ENCODE measurements at places on chromosomes 7 and 10. TPM values are rescaled to one million over a fixed set of nuclear protein-coding genes. Genes with fewer than 3 reads are reported as not detected.

LRIT1 gene
- not detected for total RNA-seq

PRLHR gene
- total RNA-seq, result not detected

TFEC gene
- 1.3 TPM for total RNA-seq

NPC1L1 gene
- total RNA-seq, result not detected

DOCK4 gene
- 57.1 TPM for total RNA-seq

GPR37 gene
- total RNA-seq, result 0.87 TPM

CPA4 gene
- total RNA-seq, result under 0.01 TPM

PAOX gene
- 4.4 TPM for total RNA-seq

GRCh38 chr7:11642841-11643240 is 189.2 kb downstream of the THSD7A start:
- no peak for DNase-seq

GRCh38 chr7:76513817-76514799 is 3.8 kb downstream of the UPK3B start:
- DNase-seq, result no peak

DNA sequence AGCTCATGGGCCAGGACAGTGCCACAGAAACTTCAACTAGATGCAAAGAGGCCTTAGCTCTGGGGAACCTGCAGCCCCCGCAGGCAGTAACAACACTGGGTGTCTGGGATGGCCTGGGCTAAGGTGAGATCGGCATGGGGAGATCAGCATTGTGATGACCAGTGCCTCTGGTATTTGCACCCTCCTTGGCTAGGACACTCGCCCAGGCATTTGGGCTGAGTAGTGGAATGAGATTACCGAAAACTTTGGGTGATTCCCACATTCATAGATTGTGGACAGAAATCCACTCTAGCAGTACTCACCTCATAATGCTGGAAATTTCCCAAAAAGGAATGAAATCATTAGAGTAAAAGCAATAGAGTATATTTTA is 70.6 kb upstream of the ZMIZ2 start:
- no peak for DNase-seq

DNA sequence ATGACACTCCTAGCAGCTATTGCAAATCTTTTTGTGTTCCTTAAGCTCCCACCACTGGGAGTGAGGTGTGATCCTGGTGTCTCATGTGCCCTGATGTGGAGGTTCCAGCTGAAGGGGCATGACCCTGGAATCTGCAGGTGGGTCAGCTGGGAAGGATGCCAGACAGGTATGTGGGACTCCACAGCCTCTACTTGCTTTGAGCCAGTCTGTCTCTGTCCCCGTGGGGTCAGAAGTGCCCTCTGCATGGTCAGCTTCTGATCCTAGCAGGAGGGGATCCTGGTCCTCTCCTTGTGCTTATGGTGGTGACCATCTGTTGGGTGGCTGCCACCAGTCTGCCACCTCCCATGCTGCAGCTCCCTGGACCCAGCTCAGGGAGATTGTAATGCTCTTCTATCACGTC is 51.1 kb upstream of the COMTD1 start:
- DNase-seq, result no peak

DNA sequence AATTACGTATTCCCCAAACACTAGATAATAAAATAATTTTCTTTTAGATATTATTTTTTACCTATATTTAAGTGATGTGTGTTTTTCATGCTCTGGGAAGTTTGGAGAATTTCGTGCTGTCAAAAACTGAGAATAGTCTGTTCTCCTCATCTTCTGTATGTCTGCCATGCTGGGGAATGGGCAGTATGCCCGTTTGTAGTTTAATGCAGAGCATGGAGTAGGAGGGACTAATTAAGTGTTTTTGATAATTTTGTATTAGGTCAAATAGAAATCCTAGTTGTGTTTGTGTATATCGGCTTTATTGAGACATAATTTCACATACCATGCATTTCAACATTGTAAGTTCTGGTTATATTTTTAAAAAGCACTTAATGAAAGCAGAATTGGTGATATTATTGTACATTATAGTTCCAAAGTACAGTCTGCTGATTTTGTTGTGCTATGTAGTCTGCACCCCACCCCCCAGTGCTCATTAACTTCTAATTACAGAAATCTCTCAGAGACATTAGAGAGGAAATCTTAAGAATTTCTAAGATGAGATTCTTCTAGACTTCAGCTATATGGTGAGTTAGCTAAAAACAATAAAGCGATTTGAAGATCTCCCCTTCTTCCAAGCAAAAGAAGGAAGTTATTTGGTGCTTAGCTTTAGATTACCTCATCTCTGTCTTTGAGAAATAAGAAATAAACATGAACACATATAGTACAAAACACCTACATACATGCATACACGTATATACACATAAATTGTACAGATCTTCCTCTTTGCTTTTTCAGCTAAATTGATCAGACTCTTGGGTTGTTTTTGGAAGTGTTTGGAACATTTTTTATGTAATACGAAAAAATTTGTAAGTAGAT is 22.2 kb downstream of the ZRANB1 start:
- no peak for DNase-seq

- no peak for DNase-seq
These were observed 647.5 kb downstream of the SORCS3 start for GRCh38 chr10:105288613-105289012.

DNA sequence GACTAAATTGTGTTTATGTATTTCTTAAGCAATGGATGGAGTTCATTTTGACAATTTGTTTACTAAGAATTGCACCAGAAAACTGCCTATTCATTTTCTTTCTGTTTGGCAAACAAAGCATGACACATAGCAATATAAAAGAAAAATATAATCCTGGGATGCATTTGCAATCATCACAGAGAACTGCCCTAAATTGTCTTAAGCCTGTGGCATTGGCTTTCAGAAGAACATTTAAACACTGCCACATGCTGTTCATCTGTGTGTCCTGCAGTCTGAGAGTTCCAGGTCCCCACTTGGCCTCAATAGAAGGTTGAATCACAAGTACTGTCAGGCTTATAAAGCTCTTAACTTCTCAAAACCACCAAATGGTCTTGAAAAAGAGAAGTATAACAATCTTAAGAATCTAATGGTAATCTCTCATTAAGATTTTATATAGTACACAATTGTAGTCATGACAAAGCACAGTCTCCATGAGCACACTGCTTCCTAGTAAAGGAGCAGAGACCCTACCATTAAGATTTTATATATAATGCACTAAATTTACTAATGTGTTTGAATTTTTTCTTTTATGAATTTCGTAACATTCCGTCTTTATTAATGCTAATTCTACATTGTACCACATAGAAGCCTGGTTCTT is 29.9 kb downstream of the RNLS start:
- peak; percentile 71 for DNase-seq

- DNase-seq, result peak; percentile 27
These were observed 34.9 kb upstream of the STEAP1 start for GRCh38 chr7:90119178-90119971.

GRCh38 chr10:42874713-42875387 is 92.3 kb downstream of the BMS1 start:
- no peak for DNase-seq

- no peak for DNase-seq
These were observed 127.1 kb upstream of the MTPN start for GRCh38 chr7:136104269-136104603.

DNA sequence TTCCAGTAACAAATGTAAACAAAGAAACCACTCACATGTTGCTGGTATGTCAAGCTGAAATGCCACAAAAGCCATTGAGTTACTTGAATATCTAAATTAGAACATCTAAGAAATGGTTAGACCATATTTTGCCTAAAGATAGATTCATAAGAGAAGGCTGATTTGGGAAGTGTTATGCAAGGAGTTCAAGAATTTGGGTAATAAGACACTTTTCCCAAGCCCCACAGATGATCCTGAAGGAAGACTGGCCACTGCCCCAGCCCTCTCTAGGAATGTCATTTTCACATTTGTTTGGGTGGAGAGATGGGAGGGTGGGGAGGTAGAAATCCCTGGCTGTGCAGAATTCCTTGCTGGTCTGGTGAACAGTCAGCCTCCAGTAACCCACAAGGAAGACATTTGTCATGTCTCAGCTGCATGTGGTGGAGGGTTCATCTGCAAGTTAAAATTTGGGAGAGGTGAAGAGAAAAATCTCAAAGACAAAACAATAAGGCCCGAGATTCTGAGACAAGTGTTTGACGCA is 427.2 kb upstream of the KLF6 start:
- DNase-seq, result no peak

GRCh38 chr10:95831076-95831475 is 75.1 kb downstream of the ENTPD1 start:
- no peak for DNase-seq

DNA sequence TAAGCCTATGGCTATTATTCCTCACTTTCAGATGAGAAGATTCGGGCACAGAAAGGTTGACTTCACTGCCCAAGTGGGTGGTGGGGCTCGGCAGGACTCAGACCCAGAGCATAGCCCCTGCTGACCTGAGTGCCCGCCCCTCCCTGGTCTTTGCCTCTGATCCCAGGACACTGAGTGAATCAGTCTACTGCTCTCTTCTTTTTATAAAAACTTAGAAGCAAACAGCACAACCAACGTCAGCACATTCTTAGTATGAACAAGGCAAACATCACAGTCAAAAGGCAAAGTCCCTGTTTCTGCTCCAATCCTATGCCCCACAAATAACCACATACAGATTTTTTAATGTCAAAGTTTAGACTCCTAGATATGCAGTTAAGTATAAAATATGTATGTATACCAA is 237.8 kb downstream of the ZMYND11 start:
- DNase-seq, result no peak

DNA sequence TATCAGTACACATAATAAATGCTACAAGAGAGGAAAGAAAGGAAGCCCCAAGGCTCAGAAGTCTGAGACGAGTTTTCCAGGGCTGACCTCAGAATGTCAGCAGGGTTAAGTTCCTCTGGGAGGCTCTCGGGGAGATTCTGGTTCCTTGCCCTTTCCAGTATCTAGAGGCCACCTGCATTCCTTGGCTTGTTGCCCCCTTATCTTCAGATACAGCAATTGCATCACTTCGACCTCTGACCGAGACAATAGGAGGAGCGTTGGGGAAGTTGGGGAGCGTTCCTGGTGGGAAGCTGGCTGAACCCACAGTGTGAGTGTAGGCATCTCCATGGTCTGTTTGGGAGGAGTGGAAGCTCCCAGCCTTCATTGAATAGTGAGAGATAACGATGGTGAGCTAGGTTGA is 72.0 kb upstream of the MTPN start:
- DNase-seq, result no peak

- no peak for DNase-seq
These were observed 360.4 kb upstream of the SHH start for GRCh38 chr7:156172638-156173037.

DNA sequence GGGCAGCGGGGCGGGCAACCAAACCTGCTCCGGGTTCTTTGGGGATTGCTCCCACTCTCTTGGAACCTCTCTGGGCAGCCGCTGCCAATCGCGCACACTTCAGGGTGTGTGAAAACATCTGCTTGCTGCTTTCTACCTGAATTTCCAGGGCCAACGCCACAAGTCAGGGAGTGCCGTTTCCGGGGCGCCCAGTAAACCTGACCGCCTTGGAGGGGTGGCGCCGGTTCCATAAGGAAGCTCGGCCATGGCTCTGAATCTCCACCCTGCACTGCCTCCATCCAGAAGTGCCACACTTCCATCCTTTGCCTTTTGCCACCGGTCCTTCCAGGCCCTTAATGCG is 679 bp upstream of the AFAP1L2 start:
- no peak for DNase-seq

DNA sequence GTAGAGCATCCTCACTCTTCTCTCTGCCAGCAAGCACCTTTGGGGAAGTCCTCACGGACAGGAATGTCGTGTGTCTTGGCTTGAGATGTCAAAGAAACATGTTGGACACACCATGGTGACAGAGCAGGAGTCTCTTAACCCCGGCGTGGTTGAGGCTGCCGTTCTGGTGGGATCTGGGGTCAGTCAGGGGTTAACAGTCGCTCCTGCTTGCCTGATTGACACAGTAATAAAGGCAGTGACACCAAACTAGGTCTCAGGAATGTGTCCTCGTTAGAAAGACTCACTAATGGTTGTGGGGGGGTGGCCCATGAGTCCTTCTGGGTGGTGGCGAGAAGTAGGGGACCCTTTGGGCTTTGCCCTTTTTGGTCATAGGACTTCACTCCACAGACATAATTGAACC is 69.0 kb downstream of the TCF7L2 start:
- no peak for DNase-seq

DNA sequence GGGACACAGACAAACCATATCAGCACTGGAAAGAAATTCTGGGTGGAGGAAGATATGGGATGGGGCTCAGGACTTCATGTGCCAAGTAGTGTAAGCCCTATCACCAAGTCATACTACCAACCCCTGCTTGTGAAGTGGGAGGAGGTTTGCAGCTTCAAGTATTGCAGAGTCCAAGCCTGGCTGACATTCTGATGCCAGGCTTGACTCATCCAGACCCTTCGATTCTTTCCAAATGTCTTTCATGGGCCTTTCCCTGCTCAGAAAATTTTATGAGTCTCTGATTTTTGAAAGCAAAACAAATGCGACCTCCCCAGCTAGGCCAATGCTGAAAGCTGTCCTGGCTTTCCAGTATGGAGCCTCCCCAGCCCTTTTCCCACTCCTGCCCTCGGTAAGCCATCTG is 45.1 kb upstream of the SMNDC1 start:
- DNase-seq, result no peak

DNA sequence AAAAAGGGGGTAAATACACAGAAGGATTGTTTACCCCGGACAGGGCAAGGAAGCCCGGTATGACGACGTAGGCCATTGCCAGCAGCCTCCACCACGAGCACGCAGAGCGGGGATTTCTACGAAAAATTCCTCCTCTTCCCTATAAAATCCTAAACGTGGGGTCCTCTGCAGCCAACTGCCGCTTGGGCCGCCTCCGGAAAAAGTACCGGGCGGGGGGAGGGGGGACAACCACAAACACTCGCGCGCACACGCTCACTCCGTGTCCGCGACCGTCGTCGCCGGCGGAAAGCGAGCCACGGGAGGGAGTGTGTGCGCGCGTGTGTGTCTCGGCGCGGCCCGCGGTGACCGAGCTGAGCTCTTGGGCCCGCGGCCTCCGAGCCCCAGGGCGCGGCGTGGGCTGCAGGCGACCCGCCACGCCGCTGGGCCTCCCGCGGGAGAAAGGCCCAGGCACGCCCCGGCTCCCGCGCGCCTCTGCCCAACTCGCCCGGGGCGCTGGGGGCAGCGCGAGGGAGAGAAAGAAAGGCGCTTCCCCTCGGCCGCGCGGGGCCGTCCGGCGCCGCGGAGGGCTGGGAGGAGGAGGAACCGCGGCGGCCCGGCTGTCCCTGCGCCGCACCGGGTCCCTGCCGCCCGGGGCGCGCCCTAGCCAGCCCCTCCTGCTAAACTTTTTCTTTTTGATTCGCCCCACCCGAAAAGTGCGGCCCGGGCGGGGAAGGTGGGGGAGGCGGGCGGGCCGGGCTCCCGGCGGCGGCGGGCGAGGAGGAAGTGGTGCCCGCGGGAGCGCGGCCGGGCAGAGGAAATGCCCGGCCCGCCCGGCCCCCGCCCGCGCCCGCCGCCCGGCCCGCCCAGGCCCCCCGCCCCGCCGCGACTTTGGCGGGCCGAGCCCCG is 1.5 kb downstream of the CTBP2 start:
- DNase-seq, result peak; percentile 81

GRCh38 chr7:114917211-114917839 is 4.6 kb upstream of the MDFIC start:
- DNase-seq, result no peak

- no peak for DNase-seq
These were observed 32.9 kb upstream of the SMC3 start for GRCh38 chr10:110534571-110534970.

GRCh38 chr7:2640846-2641316 is 9.1 kb downstream of the TTYH3 start:
- DNase-seq, result no peak
